ENCODE measurements at places on chromosomes 5 and 9.
A peak's percentile ranks its signal among the peaks of the same experiment; 100 is the strongest.

DNA sequence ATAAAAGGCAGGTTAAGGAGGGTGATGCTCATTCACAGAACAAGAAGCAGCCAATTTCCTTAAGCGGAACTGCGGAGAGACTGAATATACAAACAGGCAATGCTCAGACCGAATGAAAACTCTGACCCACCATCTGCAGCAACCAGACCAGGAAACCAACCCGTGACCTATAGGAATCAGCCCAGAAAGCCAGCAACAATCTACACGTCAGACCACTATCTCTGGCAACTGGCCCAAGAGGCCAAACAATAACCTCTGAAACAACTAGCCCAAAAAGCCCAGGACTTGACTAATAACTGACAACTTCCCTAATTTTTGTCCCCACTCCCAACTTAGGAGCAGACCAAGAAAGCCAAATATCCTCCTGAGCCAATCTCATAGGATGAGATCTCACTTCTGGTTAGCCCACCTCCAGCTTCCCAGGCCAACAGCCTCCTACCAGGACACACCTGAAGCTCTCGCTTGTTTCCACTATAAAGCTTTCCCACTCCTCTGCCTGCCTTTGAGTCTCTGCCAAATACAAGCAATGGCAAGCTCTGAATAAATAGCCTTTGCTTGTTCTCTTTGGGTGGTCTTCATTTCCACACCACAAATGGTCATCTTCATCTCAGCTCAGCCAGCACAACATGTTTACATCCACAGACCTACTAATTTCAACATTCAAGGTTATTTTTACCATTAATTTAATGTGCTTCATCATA lies 168.5 kb downstream of the HSD17B3 start:
- DNase-seq, result no peak

DNA sequence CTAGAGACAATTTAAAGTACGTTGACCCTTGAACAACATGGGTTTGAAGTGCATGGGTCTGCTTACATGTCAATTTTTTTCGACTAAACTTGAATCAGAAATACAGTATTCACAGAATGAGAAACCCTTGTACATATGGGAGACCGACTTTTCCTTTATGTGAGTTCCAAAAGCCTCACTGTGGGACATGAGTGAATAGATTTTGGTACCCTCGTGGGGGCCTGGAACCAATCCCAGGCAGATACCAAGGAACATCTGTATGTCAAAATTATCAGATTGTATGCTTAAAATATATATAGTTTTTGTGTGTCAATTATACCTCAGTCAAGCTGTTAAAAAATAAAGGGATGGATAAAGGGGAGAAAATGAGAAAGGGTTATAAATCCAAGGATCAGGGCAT lies 78.7 kb upstream of the MAN2A1 start:
- DNase-seq, result no peak

DNA sequence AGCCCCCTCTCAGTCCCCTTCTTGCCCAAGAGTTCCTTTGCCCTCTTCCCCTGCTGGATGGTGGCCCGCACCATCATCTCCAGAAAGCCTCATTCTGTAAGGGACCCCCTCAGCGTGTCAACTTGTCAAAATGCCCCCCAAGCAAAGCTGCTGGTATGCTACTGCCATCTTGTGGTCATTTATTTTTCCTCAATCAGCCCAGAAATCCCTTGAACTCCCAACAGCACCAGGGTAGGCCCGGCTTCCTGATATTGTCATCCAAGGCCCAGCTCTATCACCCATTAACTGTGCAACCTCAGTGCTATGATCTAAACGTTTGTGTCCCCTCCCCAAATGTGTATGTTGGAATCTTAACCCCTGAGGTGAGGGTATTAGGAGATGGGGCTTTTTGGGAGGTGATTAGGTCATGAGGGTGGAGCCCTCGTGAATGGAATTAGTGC lies 53.2 kb upstream of the FBXW11 start:
- DNase-seq, result peak; percentile 10

DNA sequence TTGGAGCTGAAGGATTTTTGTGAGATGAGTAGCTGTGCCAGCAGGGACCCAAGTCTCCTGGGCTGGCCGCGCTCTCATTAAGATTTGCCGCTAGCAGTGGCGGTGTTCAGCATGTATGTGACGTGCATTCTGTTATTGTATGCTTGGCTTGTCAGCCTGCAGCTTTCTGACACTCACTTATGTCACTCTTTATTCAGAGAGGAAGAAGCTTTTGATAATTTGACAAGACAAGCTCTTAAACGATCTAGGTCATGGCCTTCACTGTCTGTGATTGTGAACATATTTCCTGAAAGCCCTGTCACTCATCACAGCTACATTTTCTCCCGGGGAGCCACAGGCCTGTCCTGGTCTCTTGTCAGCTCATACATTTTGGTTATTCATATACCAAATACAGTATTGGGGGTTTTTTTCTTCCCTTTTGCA lies 98.2 kb upstream of the GRHPR start:
- peak; percentile 22 for DNase-seq

DNA sequence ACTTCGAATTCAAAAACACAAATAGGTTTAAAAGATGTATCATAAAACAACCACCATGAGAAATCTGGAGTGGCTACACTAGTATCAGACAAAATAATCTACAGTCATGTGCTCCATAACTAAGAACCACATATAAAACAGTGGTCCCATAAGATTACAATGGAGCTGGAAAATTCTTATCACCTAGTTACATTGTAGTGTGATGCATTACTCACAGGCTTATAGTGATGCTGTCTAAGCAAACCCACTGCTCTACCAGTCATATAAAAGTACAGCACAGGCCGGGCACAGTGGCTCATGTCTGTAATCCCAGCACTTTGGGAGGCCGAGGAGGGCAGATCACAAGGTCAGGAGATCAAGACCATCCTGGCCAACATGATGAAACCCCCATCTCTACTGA lies 160.1 kb downstream of the ROR2 start:
- DNase-seq, result no peak

DNA sequence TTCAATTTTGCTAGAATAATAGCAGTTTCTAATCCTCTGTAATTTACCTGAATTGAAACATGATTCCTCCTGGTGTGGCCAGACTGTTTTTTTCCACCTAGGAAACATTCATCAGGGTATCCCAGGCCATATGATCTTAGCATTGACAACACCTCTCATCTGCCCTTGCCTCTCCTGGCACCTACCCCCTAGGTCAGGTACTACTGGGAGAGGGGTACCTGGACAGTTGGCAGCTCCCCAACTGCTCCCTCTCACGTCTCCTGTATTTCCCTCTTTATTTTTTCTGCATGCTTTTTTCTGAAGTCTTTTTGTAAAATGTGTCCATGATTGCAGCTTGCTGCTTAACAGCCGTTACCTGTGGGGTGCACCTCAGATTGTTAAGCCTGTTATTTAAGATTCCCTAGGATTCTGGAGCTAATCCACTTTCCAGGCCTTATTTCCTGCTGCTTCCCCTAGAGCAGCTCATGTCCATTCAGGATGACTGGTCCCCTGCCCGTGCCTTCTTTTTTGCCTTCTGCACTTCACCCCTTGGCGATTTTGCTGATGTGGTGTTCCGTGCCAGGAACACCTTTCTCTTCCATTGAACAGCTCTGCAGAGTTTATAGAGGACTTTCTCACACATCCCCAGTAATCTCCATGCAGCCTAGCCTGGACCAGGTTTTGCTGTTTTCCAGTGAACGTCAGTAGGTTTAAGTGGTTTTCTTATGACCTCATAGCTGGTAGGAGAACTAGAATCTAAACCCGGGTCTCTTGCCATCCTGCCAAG lies 33.6 kb downstream of the SNX30 start:
- DNase-seq, result no peak

- DNase-seq, result no peak
Observed at GRCh38 chr5:40551496-40552491, 127.9 kb upstream of the PTGER4 start.

GRCh38 chr9:76619640-76620039 lies 144.6 kb upstream of the PCA3 start:
- DNase-seq, result no peak

GRCh38 chr5:78661044-78661443 lies 12.5 kb upstream of the LHFPL2 start:
- DNase-seq, result no peak

- no peak for DNase-seq
Observed at GRCh38 chr5:158465086-158465972, 606.4 kb upstream of the CLINT1 start.

- DNase-seq, result no peak
Observed at GRCh38 chr5:74389531-74390305, 250.8 kb downstream of the ENC1 start.

DNA sequence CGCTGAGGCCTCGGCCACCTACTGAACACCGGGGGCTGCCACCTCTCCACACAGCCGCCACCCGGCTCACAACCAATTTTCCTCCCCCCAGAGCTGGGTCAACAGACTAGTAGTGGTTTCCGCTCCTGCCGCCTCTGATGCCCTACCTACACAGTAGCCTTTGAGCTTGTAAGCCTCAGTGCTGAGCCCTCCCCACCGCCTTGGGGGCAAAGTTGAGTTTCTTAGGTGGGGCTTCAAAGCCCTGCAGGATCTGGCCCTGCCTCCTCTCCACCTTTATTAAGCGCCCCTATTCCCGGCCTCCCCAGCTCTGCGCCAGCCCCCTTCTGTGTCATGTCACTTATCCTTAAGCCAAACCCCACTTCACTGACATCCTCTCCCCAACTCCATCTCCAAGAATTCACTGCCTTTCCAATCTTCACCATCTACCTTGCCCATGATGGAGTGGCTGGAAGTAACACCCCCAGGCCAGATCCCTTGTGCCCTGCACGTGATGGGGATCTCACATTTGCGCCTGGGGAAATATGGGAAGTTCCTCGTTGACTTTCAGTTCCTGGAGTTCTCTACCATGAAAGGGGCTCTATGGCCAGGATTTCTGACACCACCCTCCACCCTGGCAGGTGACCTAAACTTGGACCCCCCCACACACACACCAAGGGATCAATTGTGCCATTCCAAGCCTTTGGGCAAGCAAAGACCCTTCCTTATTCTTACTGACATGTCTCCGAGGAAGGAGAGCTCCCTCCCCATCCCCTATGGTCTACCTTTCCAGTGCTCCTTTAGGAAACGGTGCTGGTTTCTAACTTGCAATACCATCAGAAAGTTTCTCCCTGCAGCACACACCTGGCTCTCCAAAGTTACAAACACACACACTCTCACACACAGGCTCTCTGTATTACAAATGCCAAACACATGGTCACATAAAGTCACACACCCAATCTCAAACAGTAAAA lies 2.7 kb upstream of the CNTFR start:
- DNase-seq, result no peak

- no peak for DNase-seq
Observed at GRCh38 chr5:71836084-71836483, 117.0 kb downstream of the CARTPT start.
